ENCODE measurements at places on chromosomes 1 and 21. TPM values are rescaled to one million over a fixed set of nuclear protein-coding genes. Genes with fewer than 3 reads are reported as not detected.

GRCh38 chr21:43618940-43619339 lies 40.3 kb downstream of the HSF2BP start:
- DNase-seq = no peak

DNA sequence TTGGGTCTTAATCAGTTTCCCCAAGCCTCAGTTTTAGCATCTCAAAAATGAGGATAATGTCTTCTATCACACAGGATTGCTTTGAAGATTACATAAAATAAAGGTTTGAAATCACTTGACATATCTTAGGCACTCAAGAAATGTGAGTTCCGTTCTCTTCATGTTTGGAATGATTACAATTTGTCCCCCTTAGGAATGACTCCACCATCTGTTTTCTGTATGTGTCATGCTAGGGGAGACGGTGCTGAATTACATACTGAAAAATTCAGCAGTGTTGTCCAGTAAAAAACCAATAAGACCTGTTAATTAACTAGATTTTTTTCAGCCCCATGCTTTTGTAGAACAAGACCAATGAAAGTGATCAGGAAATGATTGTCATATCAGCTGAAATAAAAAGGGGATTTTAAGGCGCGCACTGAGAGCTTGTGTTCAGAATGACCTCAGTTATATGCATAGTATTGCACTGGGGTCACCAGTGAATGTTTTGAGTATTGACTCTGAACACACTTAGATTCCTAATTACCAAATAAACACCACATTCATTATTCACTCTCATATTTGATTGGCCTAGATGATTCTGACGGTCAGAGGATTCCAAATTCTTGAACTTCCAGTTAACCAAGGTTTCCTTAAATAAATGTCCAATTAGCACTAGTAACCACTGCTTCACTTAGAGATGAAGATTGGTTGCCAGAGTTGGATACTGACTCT lies 114.5 kb upstream of the KCNK2 start:
- peak; percentile 24 for DNase-seq

GRCh38 chr21:31629972-31630711 lies 29.4 kb upstream of the SOD1 start:
- peak; percentile 67 for DNase-seq

GRCh38 chr1:7006996-7007871 lies 222.0 kb downstream of the CAMTA1 start:
- DNase-seq = no peak

DNA sequence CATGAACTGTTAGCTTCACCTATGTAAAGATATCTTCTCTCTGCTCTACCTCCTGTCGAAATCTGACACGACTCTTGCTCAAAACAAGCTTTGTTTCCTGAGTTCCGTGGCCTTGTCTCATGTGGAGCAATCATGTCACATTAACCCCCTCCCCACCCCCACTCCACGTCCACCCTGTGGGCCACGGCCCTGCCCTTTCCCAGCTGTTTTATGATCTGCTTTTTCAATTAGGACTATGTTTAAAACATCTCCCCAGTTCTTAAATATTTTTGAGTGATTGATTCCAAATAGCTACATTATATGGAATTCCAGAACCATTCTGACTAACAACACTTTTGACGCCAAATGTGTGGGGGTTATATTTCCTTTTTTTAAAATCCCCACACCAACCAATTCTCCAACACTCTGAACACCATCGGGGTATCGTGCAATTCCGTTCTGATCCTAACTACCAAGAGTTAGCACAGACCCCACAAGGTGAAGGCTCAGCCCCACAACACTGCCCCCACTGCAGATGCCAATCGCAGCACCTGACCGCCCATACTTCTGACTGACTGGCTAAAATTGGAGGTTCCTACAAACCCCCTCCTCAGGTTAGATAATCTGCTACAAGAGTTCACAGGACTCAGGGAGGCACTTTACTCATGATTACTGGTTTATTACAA lies 12.7 kb upstream of the S100A8 start:
- DNase-seq = no peak

DNA sequence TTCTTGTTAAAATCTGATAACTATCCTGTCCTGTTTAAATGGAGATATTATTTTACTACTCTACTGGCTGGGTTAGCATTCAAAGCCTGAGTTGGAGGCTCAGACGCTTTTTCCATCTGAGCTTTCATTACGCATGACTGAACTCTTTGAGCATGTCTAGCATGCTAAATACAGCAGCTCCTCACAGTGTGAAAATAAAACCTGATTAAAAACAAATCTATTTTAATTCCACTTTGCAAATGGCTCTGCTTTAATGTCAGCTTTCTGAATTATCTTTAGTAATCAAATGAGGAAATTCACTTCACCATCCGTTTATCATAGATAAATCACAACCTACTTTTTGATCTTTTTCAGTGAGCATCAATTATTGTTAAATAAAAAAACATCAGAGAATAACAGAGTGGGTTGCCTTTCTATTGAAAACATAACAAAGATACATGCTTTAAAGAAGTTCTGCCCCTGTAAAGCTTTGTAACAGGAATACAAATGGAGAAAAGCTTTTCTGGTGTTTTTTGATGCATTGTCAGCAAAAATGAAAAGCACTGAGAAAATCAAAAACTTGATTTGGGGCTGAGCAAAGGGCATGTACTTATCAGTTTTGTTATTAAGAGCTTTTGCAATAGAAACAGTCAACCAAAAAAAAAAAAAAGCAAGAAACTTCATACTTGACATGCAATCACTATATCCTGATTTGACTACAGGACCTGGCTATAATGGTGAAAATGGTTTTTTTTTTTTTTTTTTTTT lies 3.5 kb upstream of the SPEN start:
- peak; percentile 29 for DNase-seq

- no peak for DNase-seq
Measured at GRCh38 chr1:97108179-97108578, 386.6 kb downstream of the PTBP2 start.

GRCh38 chr1:103424650-103425049 lies 100.8 kb upstream of the RNPC3 start:
- no peak for DNase-seq

- DNase-seq = peak; percentile 73
Measured at GRCh38 chr1:187842406-187843165, 1013.8 kb downstream of the PLA2G4A start.

- no peak for DNase-seq
Measured at GRCh38 chr1:209051570-209051969, 531.9 kb upstream of the CAMK1G start.

DNA sequence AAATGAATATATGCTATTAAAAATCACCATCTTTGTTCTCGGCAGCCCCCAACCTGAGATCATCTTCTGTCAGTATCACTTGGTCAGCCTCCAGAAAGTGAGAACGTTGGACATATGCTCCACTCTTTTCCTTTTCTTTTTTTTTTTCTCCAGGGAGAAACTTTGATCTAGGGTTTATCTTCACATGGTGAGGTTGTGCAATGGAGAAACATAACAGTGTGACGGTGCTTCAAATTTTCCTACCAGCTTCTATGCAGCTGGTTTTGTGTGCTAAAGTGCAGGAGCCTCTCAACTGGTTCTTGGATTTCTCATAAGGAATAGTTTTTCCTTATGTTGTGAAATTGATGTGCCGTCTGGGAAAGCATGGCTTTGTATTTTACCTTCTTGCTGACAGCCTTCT lies 1202.9 kb downstream of the NCAM2 start:
- no peak for DNase-seq

GRCh38 chr1:173017792-173018191 lies 32.9 kb downstream of the TNFSF18 start:
- DNase-seq = no peak

DNA sequence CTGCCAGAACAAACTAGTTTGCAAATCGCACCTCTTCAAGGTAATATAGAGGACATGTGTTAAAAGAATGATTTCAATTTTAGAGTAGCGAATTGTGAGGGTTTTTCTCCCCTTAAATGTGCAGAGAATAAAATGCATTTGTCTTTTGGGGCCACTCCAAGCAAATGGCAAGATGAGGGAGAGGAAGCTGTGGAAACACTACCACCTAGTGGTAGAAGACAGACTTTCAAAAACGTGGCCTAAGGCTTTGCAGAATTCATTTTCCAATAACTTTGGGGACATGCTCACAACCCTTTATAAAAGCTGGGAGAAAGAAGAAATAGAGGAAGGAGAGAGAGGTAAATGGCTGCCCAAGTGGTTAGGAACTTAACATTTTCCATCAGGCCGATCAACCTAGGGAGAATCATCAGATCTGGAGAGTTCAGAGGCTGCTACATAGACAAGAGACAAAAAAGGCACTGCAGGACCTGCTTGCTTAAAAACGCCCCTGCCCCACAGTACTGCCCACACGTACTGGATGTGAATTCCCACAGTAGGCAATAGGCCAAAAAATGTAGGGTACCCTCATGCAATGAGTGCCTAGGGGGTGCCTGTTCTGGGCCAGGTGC lies 15.7 kb upstream of the RCAN1 start:
- peak; percentile 49 for DNase-seq

DNA sequence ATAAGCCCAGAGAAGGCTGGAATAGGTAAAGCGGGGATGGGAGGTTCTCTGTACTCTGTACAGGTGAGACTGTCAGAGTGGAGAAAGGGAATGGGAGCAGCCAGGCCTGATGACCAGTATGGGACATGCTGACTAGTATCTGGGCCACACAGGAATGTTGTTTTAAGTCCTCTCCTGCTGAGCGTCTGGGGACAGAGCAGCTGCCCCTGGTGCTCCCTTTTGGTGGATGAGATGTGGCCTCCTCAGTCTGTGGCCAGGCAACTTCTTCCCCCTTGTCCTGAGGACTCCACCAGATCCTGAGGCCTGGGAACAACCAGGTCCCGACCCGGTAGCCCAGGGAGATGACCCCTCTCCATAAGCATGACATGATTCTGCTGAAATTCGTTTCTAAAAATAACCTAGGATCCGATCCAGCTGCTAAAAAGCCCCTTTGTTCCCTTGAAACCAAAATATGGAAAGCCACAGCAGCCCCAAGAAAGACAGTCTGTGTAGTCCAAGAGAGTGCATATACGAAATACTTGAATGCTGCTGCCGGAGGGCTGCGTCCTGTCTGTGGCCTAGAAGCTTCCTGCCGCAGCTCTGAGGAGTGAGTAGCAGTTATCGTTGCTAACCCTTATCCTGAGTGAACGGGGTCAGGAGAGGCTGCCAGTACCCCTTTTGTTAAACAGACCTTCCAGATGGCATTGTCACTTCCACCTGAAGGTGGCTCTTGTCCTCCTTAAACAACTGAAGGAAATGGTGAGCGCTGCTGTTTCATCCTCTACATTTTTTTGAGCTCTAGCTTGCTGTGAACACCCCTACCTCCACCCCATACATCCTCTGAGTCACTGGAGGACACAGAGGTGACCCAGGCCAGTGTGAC lies 47.1 kb downstream of the ATP2B4 start:
- peak; percentile 97 for DNase-seq

DNA sequence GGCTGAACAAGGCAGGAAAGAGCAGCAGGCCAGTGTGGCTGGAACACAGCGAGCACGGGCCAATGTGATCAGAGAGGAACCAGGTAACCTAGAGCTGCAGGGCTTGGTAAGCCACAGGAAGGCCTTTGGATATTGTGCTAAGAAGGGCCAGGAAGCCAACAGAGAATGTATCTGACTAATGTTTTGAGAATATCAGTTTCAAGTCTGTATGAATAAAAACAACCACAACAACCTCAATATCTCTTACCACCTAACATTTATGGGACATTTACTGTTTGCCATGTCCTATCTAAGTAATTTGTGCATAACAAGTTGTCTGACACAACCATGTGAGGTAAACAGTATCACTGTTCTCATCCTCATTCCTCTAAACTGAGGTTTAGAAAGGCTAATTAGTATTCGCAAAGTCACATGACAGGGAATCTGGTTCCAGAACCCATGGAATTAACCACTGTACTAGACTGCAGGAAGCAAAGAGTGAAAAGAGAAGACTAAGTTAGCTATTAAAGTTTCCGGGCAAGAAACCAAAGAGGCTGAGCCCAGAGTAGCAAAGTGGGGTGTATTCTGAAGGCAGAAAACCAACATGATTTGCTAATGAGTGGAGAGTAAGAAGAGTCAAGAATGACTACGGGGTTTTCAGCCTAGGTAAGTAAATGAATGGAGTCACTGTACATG lies 38.9 kb downstream of the SPRTN start:
- peak; percentile 6 for DNase-seq

DNA sequence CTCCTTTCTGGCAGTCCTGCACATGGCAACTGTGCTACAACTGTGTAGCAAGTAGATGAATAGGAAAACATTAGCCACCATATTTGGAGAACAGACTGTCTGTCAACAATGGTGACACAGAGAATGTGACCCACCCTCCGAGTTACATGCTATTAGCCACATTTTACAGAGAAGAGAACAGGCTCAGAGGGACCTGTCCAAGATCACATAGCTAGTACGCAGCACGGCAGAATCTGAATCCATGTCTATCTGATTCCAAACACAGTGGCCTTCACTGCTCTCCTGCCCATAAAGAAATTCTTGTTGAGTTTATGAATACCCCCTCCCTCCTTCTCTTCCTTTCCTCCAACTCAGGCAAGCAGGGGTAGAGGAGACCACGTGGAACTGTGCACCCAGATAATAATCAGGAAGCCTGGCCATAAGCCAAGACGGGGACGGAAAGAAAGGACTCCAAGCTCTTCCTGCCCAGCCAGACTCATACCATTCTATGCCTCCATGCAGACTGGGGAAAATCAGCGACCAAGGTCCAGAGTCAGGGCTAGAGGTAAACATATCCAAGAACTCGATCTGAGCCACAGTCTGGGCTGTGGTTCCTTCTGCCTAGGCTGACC lies 78.8 kb downstream of the TRABD2B start:
- DNase-seq = no peak

HPDL gene
- total RNA-seq = 2.3 TPM

FAM167B gene
- total RNA-seq = not detected

All from RPMI7951 (cell line).